AG04449 (cell line): ENCODE measurements at places on chromosomes 4 and X.

GRCh38 chr4:90580326-90580725 is 453.1 kb downstream of the CCSER1 start:
- DNase-seq = no peak

DNA sequence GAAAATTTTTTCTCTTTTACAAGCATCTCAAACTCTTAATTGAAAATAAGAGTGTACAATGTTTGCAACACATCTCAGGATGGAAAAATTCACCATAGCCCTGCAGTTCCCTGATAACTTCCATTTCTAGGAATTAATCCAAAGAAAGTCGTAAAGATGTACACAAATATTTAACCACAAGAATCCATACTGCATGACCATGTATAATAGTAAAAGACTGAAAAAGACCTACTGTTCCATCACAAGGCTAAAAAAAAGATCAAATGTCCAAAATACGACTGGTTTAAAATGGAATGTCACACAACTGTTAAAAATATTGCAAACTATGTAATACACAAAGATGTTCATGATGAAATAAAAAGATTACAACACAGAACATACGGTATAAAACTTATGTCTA is 32.1 kb downstream of the HUWE1 start:
- DNase-seq = no peak

DNA sequence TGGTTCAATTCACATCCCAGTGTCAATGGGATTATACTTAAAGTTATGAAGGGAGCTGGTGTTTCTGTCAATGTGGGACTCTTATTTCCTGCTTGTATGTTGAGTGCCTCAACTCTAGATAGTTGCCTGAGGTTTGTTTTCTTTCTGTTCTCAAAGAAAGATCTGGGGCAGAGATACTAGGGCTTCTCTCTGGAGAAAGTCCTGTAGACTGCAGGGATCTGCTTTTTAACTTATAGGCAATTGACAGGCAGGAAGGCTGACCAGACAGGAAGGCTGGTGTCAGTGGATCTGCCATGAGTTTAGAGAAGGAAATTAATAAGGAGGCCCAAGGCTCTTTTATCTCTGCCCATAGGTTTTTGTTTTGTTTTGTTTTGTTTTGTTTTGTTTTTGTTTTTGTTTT is 64.0 kb upstream of the PRKX start:
- DNase-seq = no peak

DNA sequence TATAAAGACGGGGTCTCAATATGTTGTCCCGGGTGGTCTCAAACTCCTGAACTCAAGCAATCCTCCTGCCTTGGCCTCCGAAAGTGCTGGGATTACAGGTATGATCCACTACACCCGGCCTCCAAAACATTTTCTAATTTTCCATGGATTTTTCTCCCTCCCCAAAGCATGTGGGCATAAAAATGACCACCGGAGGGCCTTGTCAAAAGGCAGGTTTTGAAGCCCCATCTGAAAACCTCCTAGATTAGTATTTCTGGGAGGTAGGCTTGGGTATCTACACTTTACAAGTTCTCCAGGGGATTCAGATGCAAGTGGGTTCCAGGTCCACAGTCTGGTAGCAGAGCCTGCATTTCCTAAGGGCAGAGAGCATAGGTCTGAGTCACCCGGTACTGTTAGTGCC is 1.4 kb upstream of the GPR173 start:
- DNase-seq = no peak

DNA sequence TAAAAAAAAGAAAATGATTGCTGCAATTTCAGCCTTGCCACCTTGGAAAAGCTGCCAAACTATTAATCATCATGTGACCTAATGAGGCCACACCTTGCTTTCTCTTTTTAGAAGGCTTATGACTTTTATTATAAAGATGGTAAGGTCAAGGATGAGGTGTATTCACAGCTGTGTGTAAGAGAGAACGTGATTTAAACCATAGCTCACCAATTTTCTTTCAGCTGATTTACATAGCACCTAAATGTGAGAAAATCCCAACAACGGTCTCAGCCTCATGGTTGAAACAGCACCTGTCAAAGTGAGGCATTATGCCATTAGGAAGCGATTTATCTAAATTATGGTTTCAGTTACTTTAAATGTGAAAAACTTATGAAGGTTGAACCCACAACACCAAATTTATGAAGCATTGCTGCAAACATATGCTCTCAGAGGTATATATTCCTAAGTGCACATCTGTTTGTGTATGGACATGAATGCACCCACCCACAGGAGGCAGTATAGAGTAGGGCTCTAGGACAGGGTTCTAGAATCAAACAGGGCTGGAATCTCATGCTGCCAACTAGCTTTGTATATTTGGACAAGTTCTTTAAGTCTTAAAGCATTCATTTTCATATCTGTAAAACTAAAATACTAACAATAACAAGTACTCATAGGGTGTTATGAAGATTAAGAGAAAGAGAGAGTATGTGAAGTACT is 40.7 kb downstream of the ANXA3 start:
- no peak for DNase-seq

DNA sequence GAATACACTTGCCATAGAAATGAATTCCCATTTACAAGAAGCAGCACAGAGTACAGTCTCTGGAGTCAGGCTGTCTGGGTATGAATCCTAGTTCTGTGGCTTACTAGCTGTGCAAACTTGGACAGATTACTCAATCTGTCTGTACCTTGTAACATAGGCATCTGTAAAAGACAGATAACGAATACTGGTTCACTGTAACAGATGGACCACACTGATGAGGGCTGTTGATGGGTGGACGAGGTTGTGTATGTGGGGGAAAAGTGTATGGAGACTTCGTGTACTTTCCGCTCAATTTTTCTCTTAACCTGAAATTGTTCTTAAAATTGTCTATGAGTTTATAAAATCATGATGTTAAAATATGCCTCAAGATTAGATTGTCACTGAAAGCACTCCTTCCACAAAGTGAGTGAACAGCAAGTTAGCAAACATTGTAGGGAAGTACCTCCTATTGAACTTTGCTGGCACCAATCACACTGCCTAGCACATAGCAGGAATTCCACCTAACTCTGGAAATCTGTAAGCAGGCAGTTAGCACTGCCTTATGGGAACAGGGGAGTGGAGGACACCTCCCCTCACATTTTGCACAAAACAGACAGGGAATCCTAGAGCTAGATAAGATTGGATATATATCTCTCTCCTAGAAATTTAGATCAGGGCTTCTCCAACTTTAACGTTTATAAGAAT is 6.5 kb upstream of the EXOSC9 start:
- no peak for DNase-seq

GRCh38 chr4:88027611-88028608 is 20.5 kb downstream of the PKD2 start:
- peak; percentile 92 for DNase-seq

- DNase-seq = no peak
Observed at GRCh38 chr4:25449270-25449669, 72.2 kb downstream of the ANAPC4 start.

GRCh38 chrX:49951524-49952193 is 29.3 kb downstream of the CLCN5 start:
- no peak for DNase-seq

DNA sequence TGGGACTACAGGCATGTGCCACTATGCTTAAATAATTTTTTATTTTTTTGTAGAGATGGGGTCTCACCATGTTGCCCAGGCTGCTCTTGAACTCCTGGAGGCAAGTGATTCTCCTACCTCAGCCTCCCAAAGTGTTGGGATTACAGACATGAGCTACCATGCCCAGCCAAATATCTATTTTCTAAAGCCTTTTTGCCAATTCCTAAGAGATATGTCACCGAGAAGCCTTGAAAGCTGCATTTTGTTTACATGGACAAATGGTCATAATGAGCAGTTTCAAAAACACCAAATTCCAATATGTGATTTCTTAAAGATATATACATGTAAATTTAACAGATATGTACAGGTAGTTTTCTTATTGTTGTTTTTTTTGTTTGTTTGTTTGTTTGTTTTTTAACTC is 33.0 kb upstream of the PGRMC2 start:
- DNase-seq = no peak

DNA sequence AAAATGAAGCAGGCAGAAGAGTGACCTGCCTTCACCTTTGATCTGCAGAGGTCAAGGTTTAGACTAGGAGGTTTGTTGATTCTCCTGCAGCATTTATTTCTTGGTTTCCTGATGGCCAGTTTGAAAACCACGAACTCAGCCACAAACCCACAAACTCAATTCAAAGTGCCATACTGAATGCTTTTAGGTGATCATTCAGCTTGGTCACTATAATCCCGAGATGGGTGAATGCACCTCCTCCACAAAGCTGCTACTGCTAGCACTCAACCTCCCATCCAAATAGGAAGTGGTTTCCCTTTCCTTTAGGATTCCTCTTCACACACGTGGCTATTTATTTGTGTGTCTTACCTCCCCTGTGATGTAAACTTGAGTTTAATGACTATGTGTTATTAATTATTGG is 225.2 kb downstream of the MID1 start:
- DNase-seq = no peak

DNA sequence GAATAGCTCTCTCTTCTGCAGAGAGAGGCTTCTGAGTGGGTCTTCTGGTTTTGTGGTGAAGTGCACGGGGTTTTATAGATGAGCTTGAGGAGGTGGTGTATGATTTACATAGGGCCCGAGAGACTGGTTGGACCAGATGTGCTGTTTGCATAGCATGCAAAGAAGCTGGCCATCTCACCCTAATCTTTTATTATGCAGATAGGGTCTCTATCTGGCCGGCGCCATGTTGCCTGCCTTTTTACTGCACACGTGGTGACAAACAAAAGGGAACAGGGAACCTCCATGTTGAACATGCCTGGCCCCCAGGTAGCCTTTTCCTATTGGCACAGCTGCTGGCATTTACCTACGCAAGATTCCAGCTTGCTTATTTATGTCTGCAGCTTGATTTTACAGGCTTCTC is 473.3 kb upstream of the FAM47C start:
- no peak for DNase-seq

DNA sequence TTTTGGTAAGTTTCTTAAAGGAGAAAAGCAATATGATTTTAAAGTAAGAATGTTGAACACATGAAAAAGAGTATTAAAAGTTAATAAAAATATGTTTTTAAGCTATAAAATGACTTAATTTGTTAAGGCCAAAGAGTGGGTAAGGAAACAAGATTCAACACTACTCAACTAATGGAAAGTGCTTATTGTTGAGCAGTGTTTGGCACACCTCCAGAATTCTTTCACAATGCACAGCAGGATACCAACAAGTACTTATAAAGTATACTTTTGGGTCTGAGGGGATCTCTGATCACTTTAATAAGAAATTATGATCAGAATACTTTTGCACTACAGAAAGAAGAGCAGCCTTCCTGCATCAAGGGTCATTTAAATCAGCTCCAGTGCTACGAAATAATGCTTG is 5.9 kb downstream of the LAMP2 start:
- DNase-seq = no peak

DNA sequence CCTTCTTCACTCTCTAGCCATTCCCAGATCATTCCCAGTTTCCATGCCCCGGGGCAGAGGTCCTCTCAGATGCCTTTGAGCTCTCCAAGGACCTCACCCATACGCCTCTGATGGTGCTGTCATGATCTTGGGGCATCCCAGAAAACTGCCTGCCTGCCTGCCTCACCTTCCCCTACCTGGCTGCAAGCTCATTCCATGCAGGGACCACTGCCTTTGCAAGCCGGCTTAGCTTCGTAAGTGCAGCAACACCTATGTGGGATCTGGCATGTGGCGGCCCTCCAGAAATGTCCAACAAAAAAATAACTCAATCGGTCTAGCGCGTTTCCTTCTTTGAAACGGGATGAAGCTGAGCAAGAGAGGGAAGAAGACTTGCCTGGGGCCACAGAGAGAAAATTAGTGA is 53.0 kb downstream of the C4orf50 start:
- no peak for DNase-seq

GRCh38 chrX:96685210-96686099 is 813 bp downstream of the DIAPH2 start:
- DNase-seq = no peak

GRCh38 chr4:16117164-16117563 is 33.3 kb upstream of the PROM1 start:
- no peak for DNase-seq

DNA sequence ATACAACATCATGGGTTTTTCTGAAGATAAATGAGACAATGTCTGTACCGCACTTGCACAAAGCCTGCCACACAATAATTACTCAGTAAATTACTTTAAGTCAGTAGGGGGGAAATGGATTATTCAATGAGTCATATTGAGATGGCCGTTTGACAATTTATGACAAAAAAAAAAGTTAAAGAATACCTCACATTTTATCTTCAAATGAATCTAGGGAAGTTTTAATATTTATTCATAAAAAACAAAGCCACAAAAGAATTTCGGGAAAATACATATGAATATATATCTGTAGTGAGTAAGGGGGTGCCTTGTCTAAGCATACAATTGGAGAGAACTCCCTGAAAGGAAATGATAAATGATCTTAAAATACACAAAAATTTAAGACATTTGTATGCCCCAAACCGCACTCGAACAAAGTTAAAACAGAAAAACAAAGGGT is 197.0 kb upstream of the SLC7A11 start:
- no peak for DNase-seq

DNA sequence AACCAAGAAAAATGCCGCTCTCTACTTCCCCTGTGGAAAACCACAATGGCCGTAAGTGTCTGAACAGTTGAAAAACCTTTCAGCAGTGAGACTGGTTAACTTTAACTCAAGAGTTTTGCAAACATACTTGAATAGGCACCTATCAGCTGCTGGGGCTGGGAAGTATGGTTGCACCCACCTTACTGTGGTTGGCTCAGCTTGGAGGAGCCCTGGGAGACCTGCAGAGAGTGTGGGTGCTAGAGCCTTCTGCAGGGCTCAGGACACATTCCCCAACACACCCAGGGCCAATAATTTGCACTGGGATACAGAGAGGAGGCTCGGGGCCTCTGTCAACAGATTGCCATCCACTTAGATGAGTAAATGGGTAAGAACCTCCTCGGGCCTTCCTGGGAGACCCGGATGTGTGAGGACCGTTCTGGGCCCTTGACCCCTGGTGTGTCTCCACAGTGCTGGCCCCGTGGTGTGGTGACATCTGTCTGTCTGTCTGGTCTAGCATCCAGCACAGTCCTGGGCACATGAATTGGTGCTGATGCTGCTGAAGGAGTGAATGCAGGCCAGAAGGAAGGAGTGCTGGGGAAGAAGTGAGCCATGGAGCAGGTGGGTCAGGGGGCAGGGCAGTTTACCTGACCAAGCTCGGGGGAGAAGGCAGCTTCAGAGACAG is 46.5 kb downstream of the MAGEA1 start:
- no peak for DNase-seq

DNA sequence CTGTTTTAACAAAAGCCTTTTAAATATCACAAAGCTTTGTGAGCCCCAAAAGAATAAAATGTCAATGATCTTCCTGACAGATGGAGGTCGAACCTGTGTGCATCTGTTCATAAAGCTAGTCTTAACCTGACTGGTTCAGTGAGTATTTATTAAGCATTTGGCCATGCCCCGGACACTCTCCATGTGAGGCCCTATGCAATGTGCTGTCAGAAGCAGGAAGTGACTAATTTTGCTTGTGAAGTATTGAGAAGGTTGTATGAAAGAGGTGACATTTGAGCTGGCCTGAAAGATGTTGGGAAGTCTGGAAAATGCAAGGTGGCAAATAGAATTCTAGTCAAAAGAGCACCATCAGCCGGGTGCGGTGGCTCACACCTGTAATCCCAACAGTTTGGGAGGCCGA is 171.4 kb downstream of the MSL3 start:
- no peak for DNase-seq

GRCh38 chrX:50818986-50819385 is 5.0 kb upstream of the SHROOM4 start:
- DNase-seq = no peak
